ENCODE measurements at places on chromosomes 1 and 21. TPM values are rescaled to one million over a fixed set of nuclear protein-coding genes. Genes with fewer than 3 reads are reported as not detected.

DNA sequence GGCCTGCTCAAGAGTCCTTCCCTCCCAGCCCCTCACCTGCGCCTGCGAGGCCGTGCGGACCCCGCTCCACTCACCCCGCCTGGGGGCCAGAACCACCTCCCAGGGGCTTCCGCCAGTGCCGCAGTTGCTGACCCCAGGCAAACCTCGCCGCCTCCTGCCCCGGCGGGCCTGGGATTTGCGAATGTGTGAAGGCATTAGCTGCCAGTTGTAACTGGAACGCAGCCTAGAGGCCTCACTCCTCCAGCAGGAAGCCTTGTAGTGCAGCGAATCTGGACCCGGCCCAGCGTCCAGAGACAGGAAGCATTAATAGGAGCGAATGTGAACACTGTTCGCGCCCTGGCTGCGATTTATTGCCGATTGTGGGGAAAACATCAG lies 140.9 kb upstream of the ARHGEF16 start:
- no peak overlapping the region for H3K4me3 ChIP-seq
- peak; percentile 97 for DNase-seq
- peak overlapping the region; percentile 91 for H3K27ac ChIP-seq

GRCh38 chr1:156869455-156869854 lies 8.8 kb downstream of the NTRK1 start:
- H3K4me1 ChIP-seq, result no peaks in the 10 kb centered on the region
- H3K4me3 ChIP-seq, result no peak overlapping the region
- H3K27me3 ChIP-seq, result no peaks in the 10 kb centered on the region
- no peak for DNase-seq

FAM3B gene
- total RNA-seq, result 2.1 TPM

DNA sequence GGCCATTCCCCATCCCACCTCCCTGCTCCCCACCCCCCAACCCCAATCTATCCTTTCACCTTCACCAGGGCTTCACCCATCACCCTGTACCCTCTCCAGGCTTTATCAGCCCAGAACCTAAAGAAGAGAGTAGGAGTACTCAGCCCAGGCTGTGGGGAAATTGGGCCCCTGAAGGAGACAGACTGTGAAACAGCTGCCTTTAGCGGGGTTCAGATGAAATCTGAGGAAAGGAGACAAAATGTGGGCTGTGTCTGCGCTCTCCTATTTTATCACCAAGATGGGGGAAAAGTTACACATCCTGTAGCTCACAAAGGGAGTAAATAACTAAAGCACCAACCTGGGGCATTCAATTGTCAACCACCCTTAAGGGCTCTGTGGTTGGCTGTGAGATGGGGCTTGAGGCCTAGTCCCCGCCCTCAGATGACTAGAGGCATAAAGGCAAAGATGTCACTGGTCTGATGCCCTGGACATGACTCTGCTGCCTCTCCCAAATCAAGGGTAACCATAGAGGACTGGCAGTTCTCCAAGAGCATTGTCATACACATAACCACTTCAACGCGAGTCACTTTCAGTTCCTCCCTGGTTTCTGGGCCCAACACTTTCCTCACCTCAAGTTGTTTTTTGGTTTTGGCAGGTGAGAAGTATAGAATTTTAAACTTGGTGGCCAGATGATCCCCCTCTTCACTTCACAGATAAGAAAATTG lies 30.0 kb downstream of the SLC27A3 start:
- DNase-seq, result no peak
- peaks cover 9% of the 10 kb centered on the region for H3K36me3 ChIP-seq
- H3K4me3 ChIP-seq, result no peak overlapping the region
- H3K27me3 ChIP-seq, result no peaks in the 10 kb centered on the region
- H3K4me1 ChIP-seq, result no peaks in the 10 kb centered on the region
- no peak overlapping the region for H3K27ac ChIP-seq

DNA sequence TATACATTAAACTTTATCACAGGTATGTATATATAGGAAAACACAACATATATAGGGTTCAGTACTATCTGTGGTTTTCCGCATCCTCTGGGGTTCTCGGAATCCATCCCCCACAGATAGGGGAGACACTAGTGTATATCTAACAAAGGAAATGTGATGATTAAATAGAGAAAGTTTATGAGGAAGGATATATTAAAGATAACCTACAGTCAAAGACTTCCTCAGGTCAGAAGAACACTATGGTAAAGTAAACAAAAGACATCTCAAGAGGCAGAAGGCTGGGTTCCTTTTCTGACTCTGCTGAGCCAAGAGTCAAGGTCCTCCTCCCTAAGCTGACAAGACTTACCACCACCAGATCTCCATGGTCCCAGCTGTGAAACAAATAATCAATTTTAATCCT lies 12.1 kb downstream of the USP24 start:
- no peak for DNase-seq
- H3K4me1 ChIP-seq, result peaks cover 2% of the 10 kb centered on the region
- H3K4me3 ChIP-seq, result no peak overlapping the region

NBPF10 gene
- total RNA-seq, result 6.1 TPM

Measured in aorta (tissue), 5 donors.